HS-27A (cell line): ENCODE measurements at places on chromosomes 7 and 10.
A peak's percentile ranks its signal among the peaks of the same experiment; 100 is the strongest.

DNA sequence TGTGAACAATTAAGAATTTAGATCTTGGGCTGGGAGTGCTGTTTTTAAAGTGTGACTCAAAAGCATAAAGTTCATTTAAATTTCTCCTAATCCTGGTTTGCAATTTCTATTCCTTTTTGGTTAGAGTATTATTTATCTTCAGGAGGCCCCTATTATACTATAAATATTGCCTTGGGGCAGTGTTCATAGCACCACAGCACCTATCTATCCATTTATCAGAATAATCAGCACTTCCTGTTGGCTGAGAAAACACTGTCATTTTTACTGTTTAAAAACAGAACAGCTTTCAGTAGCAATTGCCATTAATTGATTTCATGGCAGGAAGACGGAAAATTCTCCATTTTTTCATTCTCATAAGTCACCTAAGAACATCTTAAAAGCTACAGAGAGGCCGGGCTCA, 111.4 kb downstream of the KIAA1217 start:
- no peak for DNase-seq

DNA sequence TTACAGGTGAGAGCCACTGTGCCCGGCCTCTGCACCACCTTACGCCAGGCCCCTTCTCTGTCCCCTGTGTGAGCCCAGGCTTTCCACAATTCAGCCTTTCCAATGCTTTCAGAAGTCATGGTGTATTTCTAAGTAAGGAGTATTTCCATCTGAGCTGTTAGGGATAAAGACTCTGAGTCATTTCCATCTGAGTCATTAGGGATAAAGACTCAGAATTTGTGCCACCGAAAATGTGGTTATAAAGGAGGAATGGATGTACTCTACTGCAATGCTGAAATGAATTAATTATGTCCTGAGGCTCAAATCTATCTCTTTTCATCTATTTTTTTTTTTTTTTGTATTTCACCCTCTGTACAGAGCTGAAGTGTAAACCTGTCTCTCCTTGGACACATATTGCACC, 84.0 kb downstream of the GATA3 start:
- DNase-seq = no peak

- DNase-seq = no peak
Measured at GRCh38 chr10:133565441-133566294, at the start of gene SYCE1. Gene SYCE1 (minus strand): TSS chr10:133565583. CDS start chr10:133565529, 54 bp downstream.

DNA sequence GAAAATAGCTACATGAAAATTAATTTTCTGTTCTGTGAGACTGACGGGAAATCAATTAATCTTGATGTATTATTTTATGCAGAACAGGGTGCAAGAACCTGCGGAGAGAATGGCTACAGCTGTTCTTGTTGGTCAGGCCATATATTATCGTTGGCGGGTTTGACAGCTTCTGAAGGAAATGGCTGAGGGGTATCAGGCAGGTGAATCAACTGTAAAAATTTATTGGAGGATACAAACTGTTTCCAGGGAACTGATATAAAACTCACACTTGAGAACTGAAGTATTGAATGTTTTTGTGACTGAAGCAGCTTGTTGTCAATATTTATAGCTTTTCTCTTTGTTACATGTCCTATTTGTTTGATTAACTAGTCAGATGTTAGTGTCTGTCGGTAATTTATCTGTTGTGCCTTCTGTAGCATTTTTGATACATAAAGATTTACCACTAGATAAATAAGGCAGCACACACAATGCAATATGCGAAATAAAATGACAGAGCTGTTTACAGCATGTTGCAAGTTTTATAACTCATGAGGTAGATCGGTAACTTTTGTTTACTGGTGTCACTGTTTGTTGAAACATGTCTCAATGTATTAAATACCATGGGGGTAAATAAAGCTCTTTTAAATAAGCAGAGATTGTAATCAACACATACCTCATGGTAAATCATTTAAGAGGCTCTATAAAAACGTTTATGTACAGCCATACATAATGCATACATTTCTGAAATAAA, 308.2 kb downstream of the LRMDA start:
- DNase-seq = no peak

- DNase-seq = no peak
Measured at GRCh38 chr10:37854626-37855025, 2.8 kb downstream of the ZNF248 start.

GRCh38 chr10:102781090-102781920, 37.6 kb downstream of the WBP1L start:
- no peak for DNase-seq

DNA sequence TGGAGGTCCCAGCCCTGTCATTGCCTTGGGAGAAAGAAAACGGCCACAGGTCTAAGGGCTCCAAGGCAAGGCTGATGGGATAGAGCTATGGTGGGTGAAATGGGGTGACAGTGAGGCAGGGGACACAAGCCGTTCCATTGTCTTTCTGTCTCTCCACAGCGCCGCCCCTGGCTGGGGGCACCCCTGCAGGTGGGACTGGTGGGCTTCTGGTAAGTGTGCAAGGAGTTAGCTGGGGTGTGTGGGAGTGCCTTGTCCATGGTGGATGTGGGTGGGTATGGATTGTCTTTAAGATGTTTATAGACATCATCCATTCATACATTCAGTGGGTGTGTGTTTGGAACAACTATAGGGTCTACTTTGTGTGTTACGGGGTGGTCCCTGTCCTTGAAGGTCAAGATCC, 7.5 kb downstream of the SFXN3 start:
- DNase-seq = no peak

DNA sequence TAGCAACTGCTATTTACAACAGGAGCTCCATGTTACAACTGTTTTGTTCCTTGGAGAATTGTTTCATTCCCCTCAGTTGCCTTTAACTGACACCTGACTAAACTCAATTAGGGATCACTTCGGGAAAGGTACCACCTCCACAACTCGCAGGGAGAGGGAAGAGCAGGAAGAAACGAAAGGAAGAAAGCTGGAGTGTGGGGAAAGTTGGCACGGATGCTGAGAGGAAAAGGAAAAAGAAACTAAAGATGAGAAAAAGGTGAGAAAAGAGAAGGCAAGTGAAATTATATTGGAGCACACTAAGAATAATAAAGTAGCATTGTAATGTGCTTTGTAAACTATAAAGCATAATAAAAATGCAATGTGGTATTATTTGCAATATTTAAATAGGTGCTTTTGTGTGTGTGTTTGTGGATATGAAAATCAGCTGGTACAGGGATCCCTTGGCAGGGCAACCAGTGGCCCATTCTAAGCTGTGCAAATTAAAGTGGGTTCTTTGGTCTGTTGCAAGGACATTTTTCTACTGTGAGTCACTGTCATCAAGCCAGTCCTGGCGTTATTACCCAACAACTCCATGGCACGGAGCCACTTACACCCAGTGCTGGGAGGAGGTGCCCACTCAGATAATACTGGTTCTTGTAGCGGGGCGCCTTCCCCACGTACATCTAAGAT, 45.9 kb downstream of the HIPK2 start:
- peak; percentile 69 for DNase-seq

DNA sequence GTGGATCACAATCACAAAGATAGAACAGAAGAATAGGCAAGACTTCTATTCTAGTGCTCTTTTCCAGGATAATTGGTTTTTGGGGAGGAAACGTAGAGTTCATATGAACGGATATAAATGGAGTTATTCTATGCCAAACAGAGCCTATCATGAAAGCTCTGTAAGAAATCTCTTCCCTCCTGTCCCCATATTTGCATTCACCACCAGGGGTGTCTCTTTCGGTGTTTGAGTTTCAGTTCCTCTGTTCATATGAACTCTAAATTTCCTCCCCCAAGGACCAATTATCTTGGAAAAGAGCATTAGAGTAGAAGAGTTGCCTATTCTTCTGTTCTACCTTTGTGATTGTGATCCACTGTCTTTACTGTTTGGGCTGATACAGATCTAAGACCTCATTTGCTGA, 48.3 kb upstream of the CDC14C start:
- DNase-seq = no peak

DNA sequence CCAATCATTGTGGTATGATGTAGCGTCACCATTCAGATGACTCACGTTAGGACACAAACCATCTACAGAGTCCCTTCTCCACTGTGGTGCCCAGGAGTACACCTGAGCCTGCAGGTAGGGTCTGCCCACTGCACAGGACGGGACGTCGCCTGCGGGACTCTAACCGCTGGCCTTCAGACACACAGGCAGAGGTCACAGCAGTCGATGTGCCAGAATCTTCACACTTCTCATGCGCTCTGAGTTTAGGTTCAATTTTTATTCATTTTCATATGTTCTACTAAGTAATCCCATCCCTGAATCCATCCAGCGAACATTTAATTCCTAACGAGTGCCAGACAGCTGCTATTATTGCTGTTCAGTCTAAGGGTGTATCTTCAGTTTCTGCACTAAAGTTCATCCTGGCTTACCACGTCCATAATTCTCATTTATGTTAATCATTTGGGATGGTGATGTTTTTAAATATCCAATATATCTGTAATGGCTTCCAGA, 73.3 kb downstream of the CXCL12 start:
- DNase-seq = no peak

GRCh38 chr10:113292086-113292485, 260.8 kb upstream of the HABP2 start:
- no peak for DNase-seq

DNA sequence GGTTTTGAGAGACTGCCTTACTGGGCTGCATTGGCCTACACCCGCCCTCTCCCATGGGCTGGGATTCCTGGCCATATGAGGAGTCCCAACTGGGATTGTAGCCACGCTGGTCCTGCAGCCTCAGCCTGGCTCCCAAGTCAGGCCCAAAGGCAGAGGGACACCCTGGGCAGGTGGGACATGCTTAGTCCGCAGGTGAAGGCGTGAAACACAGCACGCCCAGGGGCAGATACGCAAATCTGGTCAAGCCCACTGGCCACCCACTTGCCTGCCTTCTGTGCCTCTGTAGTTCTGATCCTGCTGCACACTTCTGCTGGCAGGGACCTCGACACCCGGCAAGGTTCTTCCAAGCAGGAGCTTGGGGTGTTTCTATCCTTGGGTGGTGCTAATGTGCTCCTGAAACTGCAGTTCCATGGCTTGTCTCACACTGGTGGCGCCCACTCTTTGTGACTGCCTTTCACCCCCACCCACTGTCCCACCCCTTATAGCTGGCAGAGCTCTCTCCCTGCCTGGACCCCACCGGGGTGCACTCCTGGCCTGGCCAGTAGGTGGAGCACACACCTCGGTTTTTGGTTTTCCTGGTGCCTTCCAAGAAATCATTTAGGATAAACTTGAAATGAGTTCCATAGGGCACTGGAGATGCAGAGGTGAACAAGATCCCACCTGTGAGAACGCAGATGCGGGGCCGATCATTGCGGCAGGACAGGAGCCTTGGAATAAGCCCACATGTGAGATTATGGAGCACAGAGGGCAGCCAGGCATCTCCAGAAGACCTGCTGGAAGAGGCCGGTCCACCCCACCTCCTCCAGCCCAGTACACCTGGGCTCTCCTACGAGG, 47.9 kb downstream of the MKI67 start:
- no peak for DNase-seq
